Activated CD4-positive, alpha-beta T cell treated with anti-CD3 and anti-CD28 coated beads for 1 hour (primary cell): ENCODE measurements at places on chromosomes 4 and X.

DNA sequence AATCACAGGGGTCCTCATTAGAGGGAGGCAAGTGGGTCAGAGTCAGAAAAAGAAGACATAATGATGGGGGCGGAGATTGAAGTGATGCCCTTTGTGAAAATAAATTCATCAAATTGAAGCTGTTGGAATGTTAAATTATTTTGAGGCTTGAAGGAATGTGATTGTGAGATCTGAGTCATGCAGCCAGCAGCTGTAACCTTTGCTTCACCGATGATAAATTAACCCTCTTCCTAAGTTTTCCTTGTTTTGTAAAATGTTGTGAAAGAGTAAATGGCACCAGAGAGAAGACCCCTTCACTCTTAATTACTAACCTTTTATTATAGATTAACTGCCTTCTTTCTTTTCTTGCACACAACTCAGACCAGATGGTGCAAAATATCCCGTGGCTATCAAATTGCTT is 47.7 kb upstream of the FAM9A start:
- DNase-seq, result no peak

DNA sequence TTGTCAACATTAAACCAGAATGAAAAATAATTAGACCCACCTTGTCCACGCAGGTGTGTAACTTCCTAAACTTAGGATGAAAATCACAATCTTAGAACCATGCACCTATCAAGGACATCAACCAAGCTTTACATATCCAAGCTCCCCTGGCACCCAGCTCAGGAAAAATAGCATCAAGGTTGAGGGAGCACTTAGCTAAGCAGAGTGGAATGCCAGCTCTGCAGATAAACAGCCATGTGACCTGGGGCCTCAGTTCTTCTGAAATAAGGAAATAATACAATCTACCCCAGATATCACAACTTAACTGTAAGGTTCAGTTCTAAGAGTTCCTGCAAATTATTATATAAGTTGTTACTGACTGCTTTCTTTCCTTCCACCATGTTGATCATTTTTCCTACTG is 64.7 kb downstream of the DHX15 start:
- DNase-seq, result no peak

GRCh38 chr4:1336088-1336491 is 10.9 kb upstream of the UVSSA start:
- DNase-seq, result no peak

DNA sequence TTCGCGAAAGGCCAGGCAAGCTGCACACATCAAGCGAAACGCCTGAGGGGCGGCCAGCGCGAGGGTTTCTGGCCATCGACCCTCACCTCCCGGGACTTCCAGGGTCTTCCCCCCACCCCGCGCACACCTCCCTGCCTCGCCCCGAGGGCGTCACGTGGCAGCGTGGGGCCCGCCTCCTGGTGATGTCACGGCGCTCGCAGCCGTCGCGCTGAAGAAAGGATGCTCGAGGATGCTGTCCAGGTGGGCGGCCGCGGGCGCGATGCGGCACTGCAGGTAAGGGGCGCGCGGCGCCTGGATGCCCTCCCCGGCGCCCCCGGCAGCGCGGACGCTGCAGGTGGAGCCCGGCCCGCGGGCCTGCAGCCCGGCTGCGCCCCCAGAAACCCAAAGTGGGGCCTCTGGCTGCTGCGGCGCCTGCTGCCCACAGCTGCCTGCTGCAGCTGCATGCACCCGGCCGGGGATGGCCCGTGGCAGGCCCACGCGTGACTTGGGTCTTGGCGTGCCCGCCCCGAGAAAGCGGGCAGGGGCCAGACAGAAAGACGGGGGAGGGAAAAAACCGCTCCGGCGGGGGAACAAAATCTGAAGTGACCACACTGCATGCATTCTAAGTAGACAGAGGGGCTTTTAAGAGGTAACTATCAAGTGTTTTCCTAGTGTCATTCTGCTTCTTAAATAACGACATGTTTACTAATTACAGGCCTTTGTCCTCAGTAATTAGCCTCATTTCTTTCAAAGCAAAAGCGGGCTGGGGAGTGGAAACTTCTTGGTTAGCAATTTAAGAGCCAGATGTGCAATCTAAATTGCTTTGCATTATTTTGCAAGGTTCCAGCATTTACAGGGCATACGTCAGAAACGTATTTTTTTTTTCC is 1.7 kb downstream of the CLCN4 start:
- DNase-seq, result no peak

GRCh38 chrX:54923376-54923775 is 2.8 kb downstream of the TRO start:
- DNase-seq, result no peak

DNA sequence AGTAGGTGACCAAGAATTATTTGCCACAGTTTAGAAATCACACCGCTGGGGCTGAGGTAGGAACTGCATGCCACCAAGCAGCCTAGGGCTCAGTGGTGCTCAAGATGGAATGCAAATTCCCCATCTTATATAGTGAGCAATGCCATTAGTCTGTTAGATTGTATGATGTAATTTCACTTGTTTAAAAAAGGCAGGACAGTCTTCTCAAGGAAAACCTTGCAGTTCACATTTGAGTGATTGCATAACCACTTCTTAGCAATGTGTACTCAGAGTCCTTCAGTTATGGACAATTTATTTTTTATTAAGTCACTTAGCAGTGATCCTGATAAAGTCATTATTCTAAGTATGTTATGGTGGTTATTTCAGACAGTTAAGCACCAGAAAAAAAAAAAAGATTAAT is 142.9 kb upstream of the SFRP2 start:
- DNase-seq, result no peak

DNA sequence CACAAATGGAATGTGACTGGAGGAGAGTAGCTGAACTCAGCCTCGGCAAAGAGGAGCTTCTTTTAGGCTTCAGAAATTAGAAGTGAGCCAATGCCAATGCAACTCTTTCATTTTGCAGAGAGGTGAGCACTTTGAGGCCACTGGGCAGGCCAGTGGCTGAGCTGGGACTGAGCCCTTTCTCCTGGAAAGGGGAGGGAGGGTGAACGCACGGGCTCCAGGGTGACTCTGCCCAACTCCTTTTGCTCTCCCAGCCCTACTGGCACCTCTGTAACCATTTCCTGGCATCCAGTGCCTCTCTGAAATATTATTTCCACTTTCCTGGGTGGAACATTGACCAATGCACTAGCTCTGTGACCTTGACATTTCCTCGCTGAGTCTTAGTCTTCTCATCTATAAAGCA is 88.1 kb downstream of the SLC2A9 start:
- DNase-seq, result no peak

GRCh38 chr4:156223985-156224384 is 270.3 kb upstream of the CTSO start:
- no peak for DNase-seq

DNA sequence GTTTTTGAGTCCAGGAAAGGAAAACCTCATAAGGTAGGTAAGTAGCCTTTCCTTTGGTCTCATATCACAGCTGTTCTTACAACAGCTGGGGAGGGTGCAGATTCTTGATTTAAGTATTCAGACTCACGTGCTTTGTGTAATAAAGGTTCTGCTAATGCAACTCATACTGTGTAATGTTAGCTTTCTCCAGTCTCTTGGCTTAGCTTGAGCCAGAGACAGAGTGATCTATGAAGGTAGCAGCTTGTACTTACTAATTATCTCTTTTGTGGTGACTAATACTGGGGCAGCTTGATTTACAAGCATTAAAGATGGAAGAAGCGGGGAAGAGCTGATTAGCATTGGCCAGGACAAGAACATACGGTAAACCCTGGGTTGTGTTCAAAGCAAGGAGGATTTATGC is 80.3 kb downstream of the LNX1 start:
- DNase-seq, result no peak

GRCh38 chrX:103215425-103215991 is 600 bp downstream of the BEX4 start:
- no peak for DNase-seq

GRCh38 chr4:151857368-151857767 is 96.6 kb upstream of the GATB start:
- no peak for DNase-seq

DNA sequence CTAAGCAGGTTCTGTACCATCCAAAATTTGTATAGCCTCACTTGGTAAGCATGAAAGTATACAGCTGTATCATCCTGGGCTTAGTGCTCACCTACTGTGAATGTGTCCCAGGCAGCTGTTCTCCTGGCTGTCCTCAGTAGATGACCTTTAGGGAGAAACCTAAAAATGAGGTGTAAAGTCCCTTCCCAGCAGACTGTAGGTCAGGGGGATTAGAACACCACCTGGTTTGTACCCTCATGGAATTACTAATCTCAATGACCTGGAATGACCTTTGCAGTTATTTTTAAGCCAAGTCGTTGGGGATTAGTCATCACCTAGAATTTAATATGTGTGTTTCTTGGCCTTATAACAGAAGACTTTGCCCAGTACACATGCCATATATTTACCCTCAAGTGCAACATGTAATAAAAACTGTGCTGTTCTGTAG is 39.1 kb upstream of the MBTPS2 start:
- DNase-seq, result no peak

GRCh38 chr4:336099-336892 is 1.3 kb upstream of the ZNF141 start:
- DNase-seq, result no peak

GRCh38 chr4:187444061-187444460 is 551.5 kb upstream of the ZFP42 start:
- no peak for DNase-seq
